ENCODE measurements at places on chromosomes 3 and 15. TPM values are rescaled to one million over a fixed set of nuclear protein-coding genes. Genes with fewer than 3 reads are reported as not detected.

GRCh38 chr3:120341658-120342346 lies 7.4 kb downstream of the LRRC58 start:
- H3K36me3 ChIP-seq = no peaks in the 10 kb centered on the region
- no peaks in the 10 kb centered on the region for H3K4me1 ChIP-seq
- no peak overlapping the region for H3K4me3 ChIP-seq
- DNase-seq = no peak
- no peaks in the 10 kb centered on the region for H3K27me3 ChIP-seq

DNA sequence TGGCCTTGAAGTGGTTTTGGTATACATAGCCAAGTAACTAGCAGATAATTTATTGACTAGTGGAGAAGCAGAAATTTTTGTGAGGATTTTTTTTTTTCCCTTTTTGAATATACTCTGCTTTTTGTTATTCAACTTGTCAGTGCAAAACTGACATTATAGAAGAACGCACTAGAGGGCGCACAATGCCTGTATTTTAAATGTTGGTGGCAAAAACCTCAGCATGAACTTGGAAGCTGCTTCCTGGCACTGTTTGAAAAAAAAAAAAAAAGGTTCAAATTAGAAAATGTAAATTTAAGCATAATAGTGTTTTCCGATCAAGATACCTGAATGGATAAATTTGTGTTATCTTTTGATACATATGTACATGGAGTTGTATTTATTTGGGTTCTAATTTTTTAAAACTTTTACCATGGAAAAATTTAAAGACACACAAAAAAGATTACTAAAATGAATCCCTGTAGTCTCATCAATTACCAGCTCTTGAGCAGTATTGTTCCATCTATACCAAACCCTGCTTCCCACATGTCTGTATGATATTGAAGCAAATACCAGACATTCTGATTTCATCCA lies 56.0 kb downstream of the SLC25A26 start:
- no peak overlapping the region for H3K27ac ChIP-seq
- no peak overlapping the region for H3K4me3 ChIP-seq
- peak; percentile 88 for DNase-seq
- H3K36me3 ChIP-seq = no peaks in the 10 kb centered on the region

ADAMTS17 gene
- total RNA-seq = not detected

INSYN1 gene
- 0.58 TPM for total RNA-seq

RPL14 gene
- 2,051 TPM for total RNA-seq

GRCh38 chr3:134312072-134312872 lies 61.6 kb upstream of the RYK start:
- H3K27ac ChIP-seq = no peak overlapping the region
- H3K36me3 ChIP-seq = no peaks in the 10 kb centered on the region
- no peak for DNase-seq
- H3K27me3 ChIP-seq = no peaks in the 10 kb centered on the region

Data from endothelial cell of umbilical vein (primary cell).